Panc1 (cell line): ENCODE measurements at places on chromosomes 7 and 10.

DNA sequence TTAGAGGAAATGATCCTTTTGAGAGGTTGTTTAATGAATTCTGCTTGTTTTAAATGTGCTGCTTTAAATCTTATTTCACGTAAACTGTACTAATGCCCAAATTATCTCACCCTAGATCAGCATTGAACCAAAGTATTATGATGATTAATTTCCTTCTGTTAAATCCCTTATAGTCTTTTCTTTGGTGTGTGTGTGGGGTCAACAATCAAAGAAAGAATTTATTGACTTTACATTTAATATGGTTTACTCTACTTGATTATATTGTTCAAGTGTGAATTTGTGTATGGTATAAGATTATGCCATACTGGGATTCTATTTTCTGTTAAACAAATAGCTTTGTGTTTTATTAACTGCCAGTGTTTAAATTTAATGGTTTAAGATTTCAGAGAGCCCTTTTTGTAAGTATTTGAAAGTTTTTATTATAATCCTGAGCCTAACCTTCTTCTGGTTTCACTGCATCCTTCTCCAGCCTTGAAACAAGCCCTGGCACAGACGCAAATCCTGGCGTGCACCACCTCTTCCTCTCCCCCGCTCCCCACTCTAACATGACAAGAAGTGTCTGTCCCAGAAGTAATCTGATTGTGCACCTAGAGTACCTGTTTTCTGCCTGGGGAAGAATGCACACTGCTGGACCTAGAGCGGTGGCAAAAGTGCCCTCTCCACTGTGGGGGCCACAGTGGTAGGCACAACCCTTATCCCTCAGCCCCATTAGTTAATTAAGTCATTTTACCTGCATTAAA lies 70.6 kb downstream of the KAT6B start:
- no peak for DNase-seq

DNA sequence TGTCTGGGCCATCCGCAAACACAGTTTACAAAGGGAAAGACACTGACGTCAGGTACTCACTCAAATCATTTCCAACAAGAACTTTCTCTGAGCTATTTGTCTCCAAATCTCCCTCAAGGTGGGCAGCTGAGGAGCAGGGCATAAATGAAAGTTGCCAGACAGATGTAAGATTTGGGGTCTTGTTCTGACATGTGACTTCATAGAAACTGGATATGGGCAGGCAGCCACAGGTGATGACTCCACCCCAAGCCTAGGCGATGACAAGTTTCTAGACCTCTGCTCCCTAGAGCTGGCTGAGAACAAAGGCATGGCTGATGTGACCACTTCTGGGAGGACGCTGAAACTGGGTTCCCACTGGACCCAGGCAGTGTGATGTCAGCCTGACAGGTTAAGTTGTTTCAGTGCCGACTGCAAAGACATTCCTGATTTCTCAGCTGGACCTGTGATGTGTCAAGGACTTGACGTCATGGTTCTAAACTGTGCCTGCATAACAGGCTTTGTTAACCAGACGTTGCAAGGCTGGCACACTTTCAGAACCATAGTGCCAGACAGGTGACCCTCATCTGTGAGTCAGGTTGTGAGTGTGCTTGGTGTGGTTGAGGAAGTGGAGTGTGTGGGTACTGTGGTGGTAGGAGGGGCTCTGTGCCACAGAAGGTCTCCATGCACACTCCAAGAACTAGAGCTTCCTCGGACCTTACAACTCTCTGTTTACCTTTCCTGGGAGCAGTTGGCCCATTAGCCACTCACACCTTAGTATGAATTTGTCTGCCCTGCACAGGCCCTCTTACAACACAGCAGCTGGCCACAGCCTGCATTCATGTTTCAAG lies 39.9 kb upstream of the EBF3 start:
- DNase-seq, result no peak

DNA sequence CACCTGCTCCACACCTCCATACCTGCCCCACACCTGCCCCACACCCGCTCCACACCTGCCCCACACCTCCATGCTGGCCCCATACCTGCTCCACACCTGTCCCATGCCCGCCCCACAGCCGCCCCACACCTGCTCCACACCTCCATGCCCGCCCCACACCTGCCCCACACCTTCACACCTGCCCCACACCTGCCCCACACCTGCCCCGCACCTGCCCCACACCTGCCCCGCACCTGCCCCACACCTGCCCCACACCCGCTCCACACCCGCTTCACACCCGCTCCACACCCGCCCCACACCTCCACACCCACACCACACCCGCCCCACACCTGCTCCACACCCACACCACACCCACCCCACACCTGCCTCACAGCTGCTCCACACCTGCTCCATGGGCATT lies 53.0 kb downstream of the PARP12 start:
- DNase-seq, result no peak

- DNase-seq, result no peak
Measured at GRCh38 chr7:33044986-33045385, 17.6 kb downstream of the NT5C3A start.

DNA sequence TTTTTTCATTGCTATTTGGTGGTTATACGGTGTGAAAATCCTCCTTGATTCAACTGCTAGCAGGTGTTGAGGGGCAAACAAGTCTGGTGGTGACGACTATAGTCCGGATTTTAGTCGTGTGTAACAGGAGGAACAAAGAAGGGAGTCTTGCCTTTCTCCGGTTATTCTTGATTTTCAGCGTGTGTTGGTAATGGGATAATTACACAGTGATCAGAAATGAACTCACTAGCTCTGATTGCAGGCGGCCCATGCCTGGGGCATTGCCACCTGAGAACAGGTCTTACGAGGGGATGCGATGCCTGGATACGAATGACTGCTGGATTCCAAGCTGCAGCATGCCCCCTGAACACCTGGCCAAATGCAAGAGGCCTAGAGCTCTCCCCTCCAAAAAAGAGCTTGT lies 72.8 kb downstream of the CAMK1D start:
- DNase-seq, result no peak

DNA sequence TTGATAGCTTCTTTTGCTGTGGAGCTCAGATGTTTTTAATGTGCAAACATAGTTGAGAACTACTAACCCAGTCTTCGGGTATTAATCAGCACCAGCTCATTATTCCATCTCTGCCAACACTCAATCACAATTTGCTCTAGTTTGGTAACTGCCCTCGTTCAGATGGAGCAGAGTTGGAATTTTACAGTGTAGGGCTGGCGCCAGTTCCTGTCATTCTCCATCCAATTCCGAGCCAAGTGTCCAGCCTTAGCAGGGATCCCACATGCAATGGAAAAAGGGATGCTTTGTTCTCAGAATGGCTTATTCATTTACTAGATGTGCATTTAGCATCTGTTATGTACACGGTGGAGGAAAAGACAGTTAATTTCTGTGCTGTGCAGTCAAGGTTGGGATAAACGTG lies 504.5 kb upstream of the GALNT17 start:
- no peak for DNase-seq

DNA sequence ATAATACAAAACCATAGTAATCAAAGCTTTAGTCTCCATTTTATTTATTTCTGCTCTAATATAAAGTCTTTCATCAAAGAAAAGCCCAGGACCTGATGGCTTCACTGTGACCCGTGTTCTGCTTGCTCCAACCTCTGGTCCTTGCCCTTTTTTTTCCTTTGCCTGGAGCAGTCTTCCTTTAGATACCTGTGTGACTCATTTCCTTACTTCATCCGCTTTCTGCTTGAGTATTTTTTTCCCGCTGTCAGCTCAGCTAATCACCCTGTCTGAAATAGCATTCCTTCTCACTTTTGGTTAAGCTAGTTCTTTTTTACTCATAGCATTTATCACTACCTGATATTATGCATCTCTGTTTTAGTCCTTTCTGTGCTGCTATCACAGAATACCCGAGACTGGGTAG lies 194.8 kb downstream of the ABCA13 start:
- DNase-seq, result no peak

DNA sequence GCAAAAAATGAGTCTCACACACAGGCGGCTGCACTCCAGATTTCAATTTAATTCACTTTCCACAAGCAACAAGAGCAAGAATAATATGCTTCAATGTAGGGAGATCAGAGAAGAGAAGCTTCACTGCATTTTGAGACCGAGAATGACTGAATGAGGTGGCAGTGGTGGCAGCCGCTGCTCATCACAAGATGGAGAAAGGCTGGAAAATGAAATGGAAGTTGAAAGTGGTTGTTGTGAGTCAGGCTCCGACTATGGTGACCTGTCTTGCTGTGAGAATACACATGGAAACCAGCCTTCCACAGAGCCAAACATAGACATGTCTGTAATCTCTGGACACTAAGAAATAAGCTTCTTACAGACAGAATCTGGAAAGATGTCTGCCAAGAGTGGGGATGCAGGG lies 499.6 kb upstream of the LRRN3 start:
- DNase-seq, result no peak

DNA sequence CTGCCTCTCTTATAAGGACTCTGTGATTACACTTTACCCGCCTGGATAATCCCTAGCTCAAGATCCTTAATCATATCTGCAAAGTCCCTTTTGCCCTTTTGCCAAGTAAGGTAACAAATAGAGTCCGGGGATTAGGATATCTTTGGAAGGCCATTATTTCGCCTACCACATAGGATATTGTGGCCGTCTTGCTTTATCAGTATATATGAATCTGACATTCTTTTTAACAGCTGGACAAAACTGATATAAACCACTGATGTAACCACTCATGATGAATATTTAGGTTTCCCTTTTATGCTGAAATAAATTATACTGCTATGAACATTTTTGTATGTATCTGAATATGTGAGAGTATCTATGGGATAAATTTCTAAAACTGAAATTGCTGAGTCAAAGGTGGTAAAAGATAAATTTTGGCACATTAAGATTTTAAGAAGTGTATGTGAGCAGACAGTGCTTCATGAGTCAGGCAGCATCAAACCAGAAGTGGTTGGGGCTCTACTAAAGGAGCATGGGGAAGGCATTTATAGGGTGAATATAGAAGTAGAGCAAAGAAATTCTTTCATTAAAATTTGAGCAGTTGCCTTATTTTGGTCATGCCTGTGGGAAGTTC lies 44.7 kb downstream of the AVL9 start:
- no peak for DNase-seq
